ENCODE measurements at places on chromosomes 4 and X.

DNA sequence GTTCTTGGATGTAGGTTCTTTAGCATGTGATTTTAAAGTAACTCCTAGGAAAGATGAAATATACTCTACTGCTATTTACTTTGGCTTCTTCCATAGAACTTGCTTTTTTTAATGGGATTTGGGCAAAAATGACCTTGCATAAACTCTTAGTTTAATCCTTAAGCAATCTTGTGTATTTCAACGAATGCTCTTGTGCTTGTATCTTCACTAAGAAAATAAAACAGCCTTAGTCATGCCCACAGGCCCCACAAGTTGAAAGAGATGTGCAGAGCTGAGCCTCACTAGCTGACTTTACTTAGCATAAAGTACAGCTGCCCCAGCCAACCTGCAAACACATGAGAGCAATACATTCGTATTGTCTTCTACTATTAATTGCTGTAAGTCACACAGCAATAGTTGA lies 1609.2 kb downstream of the STIM2 start:
- DNase-seq = no peak

GRCh38 chr4:95212692-95213091 lies 336.1 kb downstream of the UNC5C start:
- no peak for DNase-seq

GRCh38 chr4:102817021-102817605 lies 10.2 kb downstream of the UBE2D3 start:
- no peak for DNase-seq

- no peak for DNase-seq
Observed at GRCh38 chrX:153438532-153438931, 7.3 kb downstream of the TREX2 start.

GRCh38 chr4:144174401-144175067 lies 34.0 kb upstream of the GYPA start:
- peak; percentile 24 for DNase-seq

GRCh38 chr4:99054428-99054994 lies 34.1 kb downstream of the ADH5 start:
- no peak for DNase-seq

DNA sequence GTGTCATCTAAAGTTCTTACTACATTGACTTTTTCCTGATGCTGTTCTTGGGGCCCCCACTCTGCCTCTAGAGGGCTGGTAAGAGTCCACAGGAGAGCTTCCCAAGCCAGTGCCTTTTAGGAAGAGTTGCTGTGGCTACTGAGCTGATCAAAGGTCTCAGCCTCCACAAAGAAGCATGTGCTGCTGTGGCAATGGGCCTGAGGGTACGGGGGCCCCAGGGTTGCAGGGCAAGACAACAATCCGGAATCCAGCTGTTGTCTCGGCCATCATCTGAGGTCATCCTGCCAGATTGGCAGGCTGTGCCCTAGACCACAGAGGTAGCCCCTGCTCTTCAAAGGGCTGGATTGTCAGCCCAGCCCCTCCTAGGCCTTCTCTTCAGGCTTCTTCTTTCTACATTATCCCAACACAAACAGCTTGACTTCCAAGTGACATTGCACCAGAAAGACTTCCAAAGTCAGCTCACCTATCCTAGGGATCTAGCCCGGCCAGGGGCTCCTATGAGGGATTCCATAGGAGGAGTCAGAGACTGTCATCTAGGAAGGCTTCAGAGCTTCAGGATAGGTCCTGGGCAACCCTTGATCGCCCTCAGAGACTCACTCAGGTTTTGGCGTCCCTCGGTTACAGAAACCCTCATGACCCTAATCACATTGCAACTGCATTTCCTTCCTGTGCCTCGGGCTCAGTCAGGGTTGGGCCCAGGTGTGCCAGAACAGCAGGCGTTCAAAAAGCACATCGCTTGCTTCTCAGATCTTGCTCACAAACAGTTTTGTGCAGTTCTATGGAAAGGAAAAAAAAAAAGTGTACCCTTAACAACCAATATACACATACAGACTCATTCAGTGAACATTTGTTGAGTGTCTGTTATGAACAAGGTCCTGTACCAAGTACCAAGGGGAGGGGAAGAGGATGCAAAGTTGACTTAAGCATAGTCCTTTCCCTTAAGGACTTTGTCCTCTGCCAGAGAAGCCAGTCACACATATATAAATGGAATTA lies 27.8 kb downstream of the SLC25A5 start:
- no peak for DNase-seq

DNA sequence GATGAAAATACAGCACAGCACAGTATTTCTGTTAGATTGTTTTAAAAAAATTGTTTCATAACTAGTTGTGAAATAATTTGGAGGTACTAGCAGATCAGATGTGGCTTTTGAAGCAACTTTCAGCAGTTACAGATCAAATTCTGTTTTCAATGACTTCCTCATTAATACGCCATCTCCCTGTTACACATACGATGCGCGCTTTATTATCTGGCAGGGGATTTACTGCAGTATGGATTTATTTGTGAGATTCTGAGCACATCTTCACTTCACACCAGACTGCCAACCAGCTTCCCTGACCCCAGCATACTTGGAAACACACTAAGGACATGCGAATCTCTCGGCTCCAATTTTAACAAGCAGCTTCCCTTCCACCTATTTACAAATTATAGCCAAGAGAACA lies 235.5 kb upstream of the DIAPH2 start:
- DNase-seq = no peak

DNA sequence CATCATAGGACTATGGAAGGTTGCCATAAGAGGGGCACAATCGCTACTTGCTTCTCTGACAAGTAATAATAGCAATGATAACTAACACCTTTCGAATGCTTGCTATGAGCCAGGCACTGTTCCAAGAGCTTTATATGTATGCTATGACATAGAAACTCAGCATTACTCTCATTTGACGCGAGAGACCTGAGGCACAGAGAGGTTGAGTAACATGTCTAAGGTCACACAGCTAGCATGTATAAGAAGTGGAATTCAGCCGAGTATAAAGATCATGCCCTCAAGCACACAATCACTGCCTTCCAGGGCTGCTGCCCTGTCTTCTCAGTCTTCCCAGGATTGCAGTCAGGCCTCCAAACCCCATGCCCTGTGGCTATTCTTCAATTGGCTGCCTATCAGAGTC lies 19.5 kb downstream of the PJA1 start:
- no peak for DNase-seq

DNA sequence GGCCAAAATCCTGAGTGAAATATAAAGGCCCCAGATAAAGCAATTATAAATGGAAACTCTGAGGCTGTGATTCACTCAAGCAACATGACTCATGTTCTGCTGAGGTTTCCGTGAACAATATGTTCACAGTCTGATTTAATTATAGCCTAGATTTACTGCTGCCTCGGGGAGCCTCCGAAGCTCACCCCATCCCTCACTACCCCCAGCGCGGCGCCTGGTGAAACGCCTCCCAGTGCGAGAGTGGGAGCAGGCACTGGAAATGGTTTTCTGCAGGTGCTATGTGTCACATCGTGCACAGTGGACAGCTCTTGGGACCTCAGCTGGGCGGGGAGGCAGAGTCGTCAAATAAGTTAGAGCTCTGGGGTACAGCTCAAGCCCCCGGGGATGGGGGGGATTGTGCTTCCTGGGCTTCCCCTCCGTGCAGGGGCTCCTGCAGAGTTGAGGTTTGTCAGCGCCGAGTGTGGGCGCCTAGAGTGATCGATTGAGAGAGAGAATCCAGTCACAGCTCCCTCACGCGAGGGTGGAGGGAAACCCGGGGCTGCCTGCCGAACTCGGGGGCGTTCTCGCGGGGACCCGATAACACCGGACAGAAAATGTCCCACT lies 110.6 kb downstream of the PHKA2 start:
- DNase-seq = no peak

GRCh38 chr4:159937595-159937994 lies 834.7 kb downstream of the RAPGEF2 start:
- no peak for DNase-seq

- DNase-seq = no peak
Observed at GRCh38 chrX:74980802-74981201, 55.5 kb upstream of the NEXMIF start.

DNA sequence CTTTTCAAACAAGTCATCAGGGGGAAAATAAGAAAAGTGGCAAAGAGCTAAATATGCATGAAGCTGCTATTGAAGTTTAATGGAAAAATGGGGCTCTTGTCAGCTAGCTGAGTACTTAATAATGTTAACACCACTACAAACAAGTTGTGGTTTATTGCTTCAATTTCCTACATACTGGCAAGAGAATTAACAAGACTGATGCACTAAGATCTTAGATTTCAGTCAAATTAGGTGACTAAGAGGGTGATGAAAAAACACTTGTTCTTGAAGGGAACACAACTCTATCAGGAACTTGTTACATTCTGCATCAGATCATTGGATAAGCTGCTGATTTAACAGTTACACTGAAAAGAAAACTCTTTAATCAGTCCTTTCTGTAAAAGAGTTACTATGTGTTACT lies 234.6 kb upstream of the AFF2 start:
- DNase-seq = no peak

- DNase-seq = peak; percentile 85
Observed at GRCh38 chrX:70434352-70434866, 10.2 kb upstream of the DLG3 start.

DNA sequence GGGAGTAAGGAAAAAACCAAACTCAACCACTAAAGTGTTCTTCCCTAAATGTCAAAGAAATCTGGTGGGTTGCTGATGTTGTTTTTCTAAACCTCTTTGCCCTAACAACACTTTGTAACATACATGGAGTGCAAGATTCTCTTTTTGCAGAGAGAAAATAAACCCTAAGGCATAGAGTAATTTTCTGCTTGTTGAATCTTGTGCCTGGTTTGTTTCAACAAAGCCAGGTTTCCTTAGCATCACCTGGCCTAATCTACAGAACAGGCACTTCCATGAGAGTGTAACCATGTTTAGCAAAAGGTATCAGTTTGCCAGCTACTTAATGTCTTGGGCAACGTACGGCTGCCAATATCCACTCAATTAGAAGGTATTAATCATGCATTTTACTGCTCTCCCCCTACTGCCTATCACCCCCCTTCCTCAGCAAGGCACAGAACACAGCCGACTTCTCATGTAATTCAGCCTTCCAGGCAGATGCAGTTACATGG lies 219.2 kb downstream of the MAML3 start:
- DNase-seq = peak; percentile 92

- no peak for DNase-seq
Observed at GRCh38 chrX:130300010-130300282, 31.2 kb upstream of the ZNF280C start.

DNA sequence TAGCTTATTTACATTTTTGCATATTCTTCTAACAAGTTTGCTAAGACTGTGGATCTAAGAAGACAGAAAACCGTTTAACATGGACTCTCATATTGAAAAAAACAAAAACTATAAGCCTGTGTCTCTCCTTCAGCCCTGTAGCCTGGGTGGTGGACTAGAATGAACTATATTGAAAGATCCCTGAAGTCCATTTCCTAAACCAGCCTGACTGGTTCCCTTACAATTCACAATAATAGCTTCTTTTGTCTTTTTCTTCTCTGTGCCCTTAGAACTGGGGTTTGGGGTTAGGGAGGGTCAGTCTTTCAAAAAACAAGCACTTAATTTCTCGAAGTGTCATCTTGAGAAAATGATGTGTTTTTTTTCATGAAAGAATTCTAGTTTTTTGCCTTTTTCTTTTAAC lies 59.0 kb downstream of the GSTCD start:
- DNase-seq = no peak

GRCh38 chr4:185888676-185889075 lies 76.7 kb upstream of the SORBS2 start:
- no peak for DNase-seq

GRCh38 chr4:135917011-135917410 lies 1615.3 kb downstream of the PCDH18 start:
- no peak for DNase-seq

DNA sequence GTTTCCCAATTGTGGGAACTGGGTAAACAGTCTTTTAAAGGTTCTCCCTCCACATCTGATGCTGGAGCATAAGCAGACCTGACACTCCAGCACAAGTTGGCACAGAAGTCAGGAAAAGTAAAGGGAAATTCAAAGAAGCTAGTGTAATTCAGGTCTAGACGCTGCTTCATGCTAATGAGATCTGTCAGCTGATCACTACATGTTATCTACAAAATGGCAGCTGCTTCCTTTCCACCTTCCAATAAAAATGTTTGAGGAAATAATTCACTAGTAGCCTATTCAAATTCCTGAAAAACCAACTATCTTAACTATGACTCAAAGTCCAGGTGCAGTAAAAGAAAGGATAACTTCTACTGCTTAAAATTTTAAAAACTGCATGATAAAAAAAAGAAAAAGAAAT lies 29.3 kb downstream of the DCAF8L2 start:
- DNase-seq = no peak

DNA sequence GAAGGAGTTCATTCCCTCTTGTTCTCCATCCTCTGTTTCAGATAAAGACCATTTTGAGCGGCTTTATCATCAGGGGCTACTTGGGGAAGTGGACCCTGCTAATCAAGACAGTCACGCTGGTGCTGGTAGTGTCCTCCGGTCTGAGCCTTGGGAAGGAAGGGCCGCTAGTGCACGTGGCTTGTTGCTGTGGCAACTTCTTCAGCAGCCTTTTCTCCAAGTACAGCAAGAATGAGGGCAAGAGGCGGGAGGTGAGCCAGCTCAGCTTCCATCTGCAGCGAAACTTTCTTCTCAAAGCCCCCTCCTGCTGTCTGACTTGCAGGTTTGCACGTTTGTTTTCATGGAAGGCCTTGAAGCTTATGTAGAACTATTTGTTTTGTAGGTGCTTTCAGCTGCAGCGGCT lies 49.5 kb downstream of the CLCN4 start:
- DNase-seq = no peak

DNA sequence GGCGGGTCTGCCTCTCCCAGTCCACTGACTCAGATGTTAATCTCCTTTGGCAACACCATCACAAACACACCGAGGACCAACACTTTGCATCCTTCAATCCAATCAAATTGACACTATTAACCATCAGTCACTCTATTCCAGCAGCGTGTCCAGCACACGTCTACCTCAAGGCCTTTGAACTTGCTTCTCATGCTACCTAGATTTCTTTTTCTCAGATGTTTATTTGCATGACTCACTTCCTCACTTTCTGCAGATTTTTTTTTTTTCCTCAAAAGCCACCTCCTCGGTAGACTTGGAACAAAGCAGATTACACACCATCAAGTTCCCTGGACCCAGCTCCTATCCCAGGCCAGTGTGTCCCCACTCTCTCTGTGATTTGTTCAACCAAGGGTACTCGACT lies 49.5 kb downstream of the SUPT20HL2 start:
- DNase-seq = no peak

GRCh38 chr4:22962295-22962694 lies 269.6 kb downstream of the GBA3 start:
- DNase-seq = peak; percentile 44

- no peak for DNase-seq
Observed at GRCh38 chr4:126051689-126052424, 737.1 kb downstream of the FAT4 start.

DNA sequence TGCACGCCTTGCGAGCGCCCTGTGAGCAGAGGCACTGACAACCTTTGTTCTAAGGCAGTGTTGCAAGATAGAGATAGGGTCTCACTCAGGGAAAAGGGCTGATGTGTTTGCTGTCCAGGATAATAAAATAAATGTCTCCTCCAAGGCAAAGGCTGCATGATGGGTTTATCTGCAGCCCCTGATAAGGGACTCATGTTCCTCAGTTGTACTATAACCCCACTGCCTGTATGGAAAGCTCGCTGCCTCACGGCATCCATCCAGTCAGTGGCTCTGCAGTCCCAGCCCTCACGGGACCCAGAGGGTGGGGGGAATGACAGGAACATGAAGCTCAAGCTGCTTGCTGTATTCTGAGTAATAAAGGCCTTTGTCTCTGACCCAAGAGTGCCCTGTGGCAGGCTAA lies 22.6 kb downstream of the BCLAF3 start:
- no peak for DNase-seq

Measured in NCI-H2081 (cell line).